ENCODE measurements at places on chromosomes 7 and 10.
A peak's percentile ranks its signal among the peaks of the same experiment; 100 is the strongest.

DNA sequence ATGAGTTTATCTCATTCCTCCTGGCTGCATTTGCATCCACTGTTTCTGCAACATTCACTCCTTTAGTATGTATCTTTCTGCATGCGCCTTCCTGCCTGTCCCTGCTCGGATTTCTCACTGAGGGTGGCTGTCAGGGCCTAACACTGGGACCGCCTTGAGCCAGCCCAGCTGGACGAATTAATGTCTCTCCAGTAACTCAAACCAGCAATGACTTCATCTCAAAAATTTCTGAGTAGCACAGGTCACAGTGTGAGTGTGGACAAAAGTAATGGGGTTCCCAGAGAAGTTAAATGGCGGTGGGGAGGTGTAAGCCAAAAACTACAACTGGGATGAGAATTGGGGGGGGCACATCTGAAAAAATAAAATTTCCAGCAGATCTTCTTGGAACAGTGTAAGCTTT is 444.0 kb upstream of the MGMT start:
- no peak for DNase-seq

DNA sequence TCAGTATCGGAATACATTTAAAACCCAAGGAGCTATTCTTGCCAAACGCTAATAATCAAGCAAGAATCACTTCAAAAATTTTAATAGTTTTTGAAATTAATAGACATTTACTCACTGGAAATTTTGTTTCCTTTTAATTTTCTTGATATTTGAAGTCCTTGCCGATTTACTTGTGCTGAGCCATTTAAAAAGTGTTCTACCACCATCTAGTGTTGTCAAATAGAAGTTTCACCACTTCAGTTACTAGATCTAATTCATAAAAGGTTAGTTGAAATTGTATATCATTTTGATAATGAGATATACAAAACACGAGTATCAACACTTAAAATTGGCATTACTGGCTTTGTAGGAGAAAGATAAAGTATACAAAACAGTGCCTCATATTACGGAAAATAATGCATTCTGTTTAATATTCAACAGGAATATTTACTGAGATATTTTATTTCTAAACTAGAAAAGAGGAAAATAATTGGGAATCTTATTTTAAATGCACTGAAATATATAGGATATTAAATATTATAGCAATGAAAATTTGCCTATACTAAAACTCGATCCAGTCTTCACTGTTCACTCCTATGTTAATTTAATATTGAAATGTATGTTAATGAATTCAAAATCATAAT is 664.8 kb upstream of the SEMA3D start:
- no peak for DNase-seq

DNA sequence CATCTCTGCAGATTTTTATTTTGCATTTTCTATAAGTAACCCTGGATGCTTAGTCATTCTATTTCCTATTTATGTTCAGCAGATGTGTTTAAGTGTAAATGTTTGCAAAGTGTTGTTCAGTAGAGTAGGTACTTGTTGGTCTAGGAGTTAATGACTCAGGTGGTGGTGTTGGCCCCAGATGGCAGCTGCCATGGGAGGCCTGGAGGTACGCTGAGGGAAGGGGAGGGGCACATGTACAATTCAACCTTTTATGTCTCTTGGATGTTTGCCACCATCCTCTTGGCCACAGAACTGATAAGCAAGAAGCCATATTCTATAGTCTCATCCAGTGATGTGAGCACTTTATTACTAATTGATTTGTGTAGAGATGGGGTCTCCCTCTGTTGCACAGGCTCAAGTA is 68.1 kb upstream of the SLC39A12 start:
- DNase-seq = no peak

DNA sequence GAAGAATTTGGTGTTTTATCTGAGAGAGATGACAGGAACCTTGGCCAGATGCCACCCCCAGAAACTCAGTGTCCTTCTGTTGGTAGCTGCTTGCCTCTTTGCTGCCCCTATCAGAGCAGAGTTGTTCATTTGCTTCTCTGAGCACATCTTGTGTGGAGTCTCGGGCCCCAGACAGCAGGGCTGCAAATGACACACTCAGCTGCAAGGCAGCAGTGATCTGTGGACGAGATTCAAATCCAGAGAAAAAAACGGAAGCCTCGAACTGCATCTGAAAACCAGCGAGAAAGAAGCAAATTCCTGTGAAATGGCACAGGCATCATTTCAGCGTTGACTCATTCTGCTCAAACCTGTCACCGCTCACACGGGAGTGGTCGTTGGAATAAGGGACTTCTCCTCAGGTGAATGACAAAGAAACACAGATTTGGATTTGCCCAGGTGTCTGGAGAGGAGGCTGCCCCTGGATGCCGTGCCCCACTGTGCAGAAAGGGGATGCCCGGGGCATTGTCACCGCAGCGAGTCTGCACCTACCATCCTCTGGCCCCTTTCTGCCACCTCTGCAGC is 144.7 kb downstream of the PFKFB3 start:
- DNase-seq = peak; percentile 32

- DNase-seq = no peak
Measured at GRCh38 chr10:83760142-83760541, 379.2 kb upstream of the GHITM start.

Data from CD4-positive, alpha-beta T cell (primary cell).